Transverse colon (tissue), 4 donors: ENCODE measurements at places on chromosomes 6 and 20. TPM values are rescaled to one million over a fixed set of nuclear protein-coding genes. Genes with fewer than 3 reads are reported as not detected.

DNA sequence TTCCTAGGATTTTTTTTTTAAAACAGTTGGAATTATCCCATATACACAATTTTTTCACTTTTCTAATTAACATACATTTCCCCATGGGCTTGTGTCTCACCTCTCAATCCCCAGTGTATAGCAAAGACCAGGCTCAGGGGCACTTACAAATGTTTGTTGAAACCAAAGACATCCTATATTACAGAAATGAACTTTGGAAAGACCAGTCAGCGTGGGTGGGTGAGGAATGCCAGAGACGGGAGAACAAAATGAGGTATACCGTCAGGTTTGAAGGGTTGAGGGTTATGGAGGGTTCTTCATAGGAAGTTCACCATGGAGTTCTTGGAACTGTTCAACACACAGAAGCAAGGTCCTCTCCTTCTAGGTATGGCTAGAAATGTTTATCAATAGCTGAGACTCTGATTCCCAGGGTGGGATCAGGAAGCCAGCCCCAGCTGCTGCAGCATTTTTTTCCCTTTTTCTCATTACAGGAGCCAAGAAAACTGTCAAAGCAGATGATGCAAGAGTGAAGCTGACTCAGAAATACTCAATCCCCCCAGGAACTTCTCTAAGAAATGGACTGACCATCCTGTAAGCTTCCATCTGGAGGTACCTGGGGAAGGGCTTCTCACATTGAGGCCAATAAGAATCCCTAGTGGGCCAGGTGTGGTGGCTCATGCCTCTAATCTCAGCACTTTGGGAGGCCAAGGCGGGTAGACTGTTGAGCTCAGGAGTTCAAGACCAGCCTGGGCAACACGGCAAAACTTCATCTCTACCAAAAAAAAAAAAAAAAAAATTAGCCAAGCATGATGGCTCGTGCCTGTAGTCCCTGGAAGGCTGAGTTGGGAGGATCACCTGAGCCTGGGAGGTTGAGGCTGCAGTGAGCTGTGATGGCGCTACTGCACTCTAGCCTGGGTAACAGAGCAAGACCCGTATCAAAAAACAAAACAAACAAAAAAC is 15.9 kb upstream of the TBC1D20 start:
- H3K36me3 ChIP-seq, result peaks cover 21% of the 10 kb centered on the region
- no peak for DNase-seq
- no peaks in the 10 kb centered on the region for H3K27me3 ChIP-seq
- H3K4me1 ChIP-seq, result no peaks in the 10 kb centered on the region
- H3K4me3 ChIP-seq, result no peak overlapping the region

DNA sequence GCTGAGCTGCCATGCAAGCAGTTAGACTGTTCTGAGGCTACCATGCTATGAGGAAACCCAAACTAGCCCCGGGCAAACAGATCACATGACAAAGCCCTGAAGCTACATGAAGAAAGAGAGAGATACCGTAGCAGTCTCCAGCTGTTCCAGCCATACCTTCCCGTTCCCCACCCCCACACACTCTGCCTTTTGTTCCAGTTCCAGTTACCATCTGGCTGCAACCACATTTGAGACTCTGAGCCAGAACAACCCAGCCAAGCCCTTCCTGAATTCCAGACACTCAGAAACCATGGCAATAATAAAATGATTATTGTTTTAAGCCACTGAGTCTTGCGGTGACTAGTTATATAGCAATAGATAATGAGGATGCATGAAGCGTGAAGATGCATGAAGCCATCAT is 28.3 kb downstream of the RIN2 start:
- H3K27ac ChIP-seq, result peak overlapping the region; percentile 45
- peaks cover 21% of the 10 kb centered on the region for H3K4me1 ChIP-seq
- no peaks in the 10 kb centered on the region for H3K27me3 ChIP-seq
- DNase-seq, result peak; percentile 59
- H3K4me3 ChIP-seq, result no peak overlapping the region

DNA sequence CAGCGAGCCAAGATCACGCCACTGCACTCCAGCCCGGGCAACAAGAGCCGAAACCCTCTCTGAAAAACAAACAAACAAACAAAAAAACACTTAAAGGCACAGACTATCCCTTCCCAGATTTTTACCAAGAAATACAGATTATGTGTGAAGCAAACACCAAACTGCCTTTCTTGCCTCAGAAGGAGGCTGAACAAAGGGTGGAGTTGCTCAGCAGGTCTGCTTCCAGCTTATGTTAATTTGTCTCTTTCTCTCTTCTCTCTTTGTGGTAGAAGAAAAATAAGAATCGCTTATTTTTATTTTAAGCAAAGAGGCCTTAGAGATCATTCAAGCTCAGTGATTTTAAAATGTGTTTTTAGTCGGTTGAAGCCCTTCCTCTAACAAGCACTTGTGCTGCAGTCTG is 14.2 kb downstream of the TUBB2A start:
- H3K27me3 ChIP-seq, result no peaks in the 10 kb centered on the region
- H3K4me1 ChIP-seq, result peaks cover 4% of the 10 kb centered on the region
- no peak for DNase-seq
- no peak overlapping the region for H3K27ac ChIP-seq

DNA sequence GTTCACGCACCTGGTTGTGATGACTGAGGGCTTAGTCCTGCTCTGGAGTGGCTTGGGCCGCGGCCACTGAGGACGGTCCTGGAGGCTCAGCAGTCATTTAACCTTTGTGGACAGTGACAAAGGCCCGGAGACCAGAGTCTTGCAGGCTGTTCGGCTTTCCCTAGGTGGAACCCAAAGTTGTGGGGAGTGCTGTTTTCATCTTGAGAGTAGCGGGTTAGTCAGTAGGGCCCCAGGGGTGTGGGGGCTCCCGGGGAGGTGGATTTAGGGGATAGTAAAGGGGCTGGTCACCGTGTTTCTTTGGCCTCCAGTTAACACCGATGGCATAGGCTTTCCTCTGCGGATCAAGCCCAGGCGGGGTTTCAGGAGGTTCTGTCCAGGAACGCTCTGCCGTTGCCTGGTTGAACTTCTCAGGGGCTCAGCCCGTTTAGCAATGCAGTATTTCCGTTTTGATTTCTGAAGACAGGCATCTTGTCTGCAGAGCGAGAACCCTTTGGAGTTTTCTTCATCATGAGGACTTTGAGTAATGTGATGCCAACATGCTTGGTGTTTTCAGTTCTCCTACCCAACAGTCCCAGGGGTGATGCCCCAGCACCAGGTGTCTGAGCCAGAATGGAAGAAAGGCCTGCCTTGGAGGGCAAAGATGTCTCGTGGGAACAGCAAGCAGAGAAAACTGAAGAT is 31.8 kb downstream of the ZNF831 start:
- H3K27me3 ChIP-seq, result no peaks in the 10 kb centered on the region
- no peaks in the 10 kb centered on the region for H3K4me1 ChIP-seq
- no peak overlapping the region for H3K27ac ChIP-seq
- no peak overlapping the region for H3K4me3 ChIP-seq

GRCh38 chr6:30686009-30686907 is at the start of gene PPP1R18:
Gene PPP1R18 (minus strand): TSS chr6:30686645. CDS start chr6:30686018, 627 bp downstream.
- peaks cover 83% of the 10 kb centered on the region for H3K4me1 ChIP-seq
- H3K27ac ChIP-seq, result peak within 1 kb of the TSS; percentile 93
- peak; percentile 85 for DNase-seq

DNA sequence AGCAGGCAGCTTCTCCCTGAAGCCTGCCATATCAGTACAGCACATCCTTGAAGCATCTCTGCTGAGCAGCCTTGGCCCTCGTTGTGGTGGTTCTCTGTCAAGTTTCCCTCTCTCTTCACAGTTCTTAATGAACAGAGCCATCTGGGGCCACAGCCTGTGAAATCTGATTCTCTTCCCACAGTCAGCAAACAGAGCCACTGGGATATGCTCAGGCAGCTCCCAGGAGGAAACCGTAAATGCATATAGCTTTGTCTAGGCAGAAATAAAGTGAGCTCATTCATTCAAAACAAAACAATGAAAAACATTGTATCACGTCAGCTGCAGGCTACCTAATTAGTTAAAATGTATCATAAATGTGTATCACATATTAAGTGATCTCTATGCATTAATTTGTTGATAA is 80.3 kb downstream of the TBC1D7 start:
- no peaks in the 10 kb centered on the region for H3K4me1 ChIP-seq
- no peaks in the 10 kb centered on the region for H3K27me3 ChIP-seq
- no peaks in the 10 kb centered on the region for H3K36me3 ChIP-seq

DNA sequence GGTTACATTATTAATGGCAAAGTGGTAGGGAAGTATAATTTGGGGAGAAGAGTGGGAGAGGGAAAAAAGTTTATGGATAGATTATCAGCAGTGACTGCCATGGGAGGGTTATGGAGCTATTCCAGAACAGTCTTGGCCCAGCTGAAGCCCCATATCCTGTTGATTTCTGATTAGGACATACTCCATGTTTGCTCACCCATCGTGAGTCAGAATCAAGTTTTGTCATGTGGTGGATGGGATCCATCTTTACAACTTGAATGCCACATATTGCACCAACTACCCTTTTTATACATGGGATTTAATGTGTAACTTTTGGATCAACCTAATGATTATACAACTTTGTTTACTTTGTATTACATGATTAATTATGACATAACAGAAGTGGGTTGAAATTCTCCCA is 217.0 kb downstream of the HAO1 start:
- no peak overlapping the region for H3K27ac ChIP-seq
- no peaks in the 10 kb centered on the region for H3K36me3 ChIP-seq
- H3K4me1 ChIP-seq, result no peaks in the 10 kb centered on the region
- H3K4me3 ChIP-seq, result no peak overlapping the region
- H3K27me3 ChIP-seq, result no peaks in the 10 kb centered on the region
- DNase-seq, result no peak

GRCh38 chr6:18349386-18349785 is 37.8 kb upstream of the RNF144B start:
- peaks cover 3% of the 10 kb centered on the region for H3K27me3 ChIP-seq
- no peaks in the 10 kb centered on the region for H3K4me1 ChIP-seq
- H3K4me3 ChIP-seq, result no peak overlapping the region

GRCh38 chr6:90284236-90285041 is 12.2 kb downstream of the BACH2 start:
- no peaks in the 10 kb centered on the region for H3K4me1 ChIP-seq
- H3K27ac ChIP-seq, result peak overlapping the region; percentile 38
- no peak for DNase-seq
- H3K36me3 ChIP-seq, result no peaks in the 10 kb centered on the region
- peaks cover 3% of the 10 kb centered on the region for H3K27me3 ChIP-seq
- H3K4me3 ChIP-seq, result no peak overlapping the region

DNA sequence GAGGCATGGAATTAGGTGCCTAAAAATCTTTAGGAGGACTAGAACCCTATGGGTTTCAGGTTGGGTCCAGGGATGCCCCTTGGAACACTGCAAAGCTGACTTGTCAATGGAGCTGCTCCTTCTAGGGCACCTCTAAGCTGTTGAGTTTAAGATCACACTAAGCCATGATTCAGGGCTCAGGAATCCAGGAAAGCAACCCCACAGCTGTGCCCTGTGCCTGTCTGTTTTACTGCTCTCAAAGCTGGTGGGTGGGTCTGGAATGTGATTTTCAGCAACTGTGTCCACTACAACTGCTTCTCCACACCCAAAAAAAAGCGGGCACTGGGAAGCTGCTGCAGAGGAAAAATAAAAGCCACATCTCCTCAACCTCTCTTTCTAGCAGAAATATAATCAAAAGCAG is 310.4 kb upstream of the MOCS1 start:
- H3K4me1 ChIP-seq, result no peaks in the 10 kb centered on the region
- no peak overlapping the region for H3K27ac ChIP-seq
- DNase-seq, result no peak
- no peaks in the 10 kb centered on the region for H3K27me3 ChIP-seq
- no peak overlapping the region for H3K4me3 ChIP-seq
- no peaks in the 10 kb centered on the region for H3K36me3 ChIP-seq

- DNase-seq, result no peak
- no peaks in the 10 kb centered on the region for H3K27me3 ChIP-seq
- peak overlapping the region; percentile 18 for H3K27ac ChIP-seq
- H3K4me3 ChIP-seq, result no peak overlapping the region
Observed at GRCh38 chr6:21769405-21769861, 175.9 kb downstream of the SOX4 start.

GRCh38 chr20:63128367-63128766 is 87.6 kb downstream of the YTHDF1 start:
- no peaks in the 10 kb centered on the region for H3K36me3 ChIP-seq
- H3K4me3 ChIP-seq, result no peak overlapping the region
- no peak overlapping the region for H3K27ac ChIP-seq
- DNase-seq, result no peak

DNA sequence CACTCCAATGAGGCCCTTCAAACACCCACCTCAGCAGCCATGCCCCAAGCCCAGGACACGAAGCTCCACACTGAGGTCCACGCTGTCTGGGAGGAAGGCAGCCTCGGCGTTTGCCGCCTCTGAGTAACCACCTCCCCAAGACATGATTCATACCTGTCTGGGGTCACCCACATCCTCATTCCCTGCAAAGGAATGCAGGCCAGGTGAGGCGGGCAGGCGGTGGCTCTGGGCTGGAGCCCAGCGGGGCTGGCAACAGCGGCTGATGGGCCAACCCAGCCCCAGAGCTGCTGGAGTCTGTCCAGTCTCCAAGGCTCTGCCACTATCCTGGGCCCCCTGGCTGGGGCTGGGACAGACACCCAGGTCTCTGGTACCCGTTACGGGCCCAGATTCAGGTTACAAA is 14.8 kb downstream of the PMEPA1 start:
- peaks cover 45% of the 10 kb centered on the region for H3K4me1 ChIP-seq
- DNase-seq, result no peak
- H3K36me3 ChIP-seq, result no peaks in the 10 kb centered on the region
- H3K27ac ChIP-seq, result no peak overlapping the region
- no peak overlapping the region for H3K4me3 ChIP-seq
- H3K27me3 ChIP-seq, result no peaks in the 10 kb centered on the region

DNA sequence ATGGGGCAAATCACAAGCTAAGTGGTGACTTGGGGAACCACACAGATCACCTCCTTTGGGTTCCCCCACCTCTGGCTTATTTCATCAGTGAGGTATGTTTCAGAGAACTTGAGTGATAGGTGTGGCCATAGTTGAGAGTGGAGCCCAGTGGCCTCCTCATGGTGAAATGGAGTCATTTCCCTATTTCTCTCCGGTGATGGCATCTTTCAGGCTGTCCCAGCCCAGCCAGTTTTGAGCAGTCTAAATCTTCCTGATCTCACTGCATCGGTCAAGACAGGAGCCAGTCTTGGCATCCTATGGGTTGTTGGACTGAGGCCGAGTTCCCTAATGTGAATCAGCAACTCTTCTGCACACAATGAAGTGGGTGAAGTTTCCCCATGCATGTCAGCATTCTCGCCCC is 132.4 kb downstream of the EYA2 start:
- H3K27ac ChIP-seq, result no peak overlapping the region
- no peaks in the 10 kb centered on the region for H3K36me3 ChIP-seq
- H3K4me3 ChIP-seq, result no peak overlapping the region
- H3K4me1 ChIP-seq, result peaks cover 10% of the 10 kb centered on the region
- no peak for DNase-seq

GJA1 gene
- total RNA-seq, result 3.5 TPM

MGME1 gene
- total RNA-seq, result 11.5 TPM

SNAI1 gene
- not detected for total RNA-seq

OXT gene
- not detected for total RNA-seq

NKX2-2 gene
- 2.2 TPM for total RNA-seq

WFDC12 gene
- not detected for total RNA-seq

JPH2 gene
- total RNA-seq, result 24.3 TPM

BCAS1 gene
- 127 TPM for total RNA-seq

FLRT3 gene
- 4.6 TPM for total RNA-seq

HLA-G gene
- total RNA-seq, result not detected
